ENCODE measurements at places on chromosomes 2 and 18.

GRCh38 chr2:128639120-128639477 is 320.4 kb upstream of the HS6ST1 start:
- DNase-seq, result no peak

GRCh38 chr2:113716291-113716690 is 40.2 kb downstream of the SLC35F5 start:
- DNase-seq, result no peak

- DNase-seq, result no peak
These were observed 325.4 kb upstream of the FIGN start for GRCh38 chr2:164061129-164061746.

GRCh38 chr2:226865273-226865672 is 29.4 kb downstream of the RHBDD1 start:
- DNase-seq, result no peak

DNA sequence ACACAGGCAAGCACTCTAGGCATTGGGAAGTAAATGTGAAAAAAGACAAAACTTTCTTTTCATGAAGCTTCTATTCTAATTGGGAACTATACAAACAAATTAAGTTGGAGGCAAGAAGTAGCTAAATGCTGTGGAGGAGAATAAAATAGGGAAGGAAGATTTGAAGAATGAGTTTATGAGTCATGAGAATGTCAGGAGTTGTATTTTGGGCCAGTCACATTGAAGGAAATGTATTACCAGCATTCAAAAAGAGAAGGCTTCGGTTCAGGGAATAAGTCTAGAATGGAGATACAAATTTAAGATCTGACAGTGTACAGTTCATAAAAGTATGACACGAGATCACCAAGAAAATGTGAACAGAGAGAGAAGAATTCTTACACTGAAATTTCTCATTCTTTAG is 666.5 kb downstream of the ADCYAP1 start:
- no peak for DNase-seq

DNA sequence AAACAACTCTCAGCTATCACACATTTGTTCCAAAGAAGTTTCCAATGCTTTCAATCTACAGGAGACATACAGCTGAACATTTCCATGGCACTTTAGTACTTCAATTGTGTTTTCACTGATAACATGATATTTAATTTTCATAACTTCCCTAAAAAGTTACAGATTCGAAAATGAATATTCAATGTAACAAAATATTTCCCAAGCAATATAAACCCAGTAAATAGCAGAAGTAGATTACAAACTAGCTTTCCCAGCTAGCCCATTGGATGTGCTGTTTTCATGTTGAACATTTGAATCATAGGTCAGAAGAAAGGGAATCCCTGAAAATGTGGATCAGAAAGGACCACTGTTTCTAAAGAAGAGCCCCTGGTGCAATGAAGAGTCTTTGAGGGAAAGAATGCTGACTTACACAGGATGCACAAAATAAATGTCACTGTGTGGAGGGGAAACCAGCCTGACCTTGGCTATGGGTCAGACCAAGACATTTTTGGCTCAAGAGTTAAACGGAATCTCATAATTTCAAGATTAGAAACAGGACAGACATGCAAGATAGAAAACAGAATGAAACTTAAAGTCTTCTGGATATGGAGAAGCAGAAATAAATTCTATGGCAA is 22.5 kb downstream of the CYTIP start:
- DNase-seq, result no peak

GRCh38 chr18:39487932-39488331 is 1922.3 kb upstream of the CELF4 start:
- no peak for DNase-seq

- no peak for DNase-seq
These were observed 63.5 kb downstream of the ZNF521 start for GRCh38 chr18:25288340-25288938.

GRCh38 chr2:85607268-85608215 is 4.3 kb downstream of the C2orf68 start:
- no peak for DNase-seq

DNA sequence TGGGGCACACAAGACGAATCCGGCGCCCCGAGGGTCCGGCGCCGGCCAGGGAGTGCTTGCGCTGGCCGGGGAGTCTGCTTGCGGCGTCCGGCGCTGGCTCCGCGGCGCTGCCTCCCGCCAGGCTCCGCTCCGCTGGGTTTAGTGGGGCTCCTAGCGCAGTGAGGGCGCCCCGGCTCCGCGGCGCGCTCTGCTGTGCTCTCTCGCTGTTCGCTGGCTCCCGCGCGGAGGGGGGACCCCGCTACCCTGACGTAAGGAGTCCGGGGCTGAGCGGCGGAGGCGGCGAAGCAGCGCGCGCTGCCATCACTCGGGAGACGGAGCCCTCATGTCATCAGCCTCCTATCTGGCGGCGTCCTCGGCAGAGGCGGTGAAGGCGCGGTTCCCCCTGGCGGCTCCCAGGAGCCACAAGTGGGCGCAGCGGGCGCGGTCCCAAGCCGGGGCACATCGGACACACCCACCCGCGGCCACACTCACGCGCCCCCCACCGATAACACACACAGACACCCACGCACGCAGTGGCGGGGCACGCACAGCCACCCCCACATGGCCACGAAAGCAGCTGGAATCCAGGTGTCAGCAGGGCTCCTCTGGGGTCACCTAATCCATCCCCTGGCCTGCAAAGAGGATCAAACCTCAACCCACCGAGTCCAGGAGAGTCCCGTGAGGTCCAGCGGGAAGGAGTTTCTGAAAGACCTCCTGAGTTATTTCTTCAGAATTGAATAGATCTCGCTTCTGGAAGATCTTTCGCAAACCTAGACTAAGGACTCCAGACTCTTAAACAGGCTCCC is at the start of gene C1QL2:
TSS of gene C1QL2 (minus strand) at position 189 of the 785 bp plus-strand sequence. CDS start 482 bp downstream, outside the sequence.
- DNase-seq, result no peak

- no peak for DNase-seq
These were observed 338.8 kb downstream of the SETBP1 start for GRCh38 chr18:45019469-45019868.

- no peak for DNase-seq
These were observed 26.2 kb downstream of the NAB1 start for GRCh38 chr2:190674966-190675650.

- no peak for DNase-seq
These were observed 3.5 kb downstream of the RSAD2 start for GRCh38 chr2:6881046-6881445.

DNA sequence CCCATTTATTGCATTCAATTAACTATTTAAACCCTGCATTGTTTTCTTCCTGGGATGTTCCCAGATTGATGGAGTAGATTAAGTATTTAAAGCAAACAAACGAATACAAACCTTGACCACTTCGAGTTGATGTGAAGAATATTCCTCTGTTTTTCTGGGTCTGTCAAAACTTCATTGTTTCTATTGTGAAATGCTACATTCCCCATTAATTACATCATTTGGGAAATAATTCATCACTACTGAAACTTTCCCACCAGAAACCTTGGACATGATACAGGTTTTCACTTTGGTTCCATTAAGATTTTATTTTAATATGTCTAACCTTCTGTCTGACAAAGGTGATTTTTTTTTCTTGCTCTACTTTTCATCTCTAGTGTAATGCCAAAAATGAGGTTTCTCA is 365.1 kb upstream of the ETAA1 start:
- no peak for DNase-seq

GRCh38 chr2:138023298-138023697 is 59.0 kb downstream of the HNMT start:
- DNase-seq, result no peak

- DNase-seq, result no peak
These were observed 70.3 kb upstream of the ZSWIM2 start for GRCh38 chr2:186919296-186919695.
